ENCODE measurements at places on chromosomes 16 and 17.

- DNase-seq: no peak
Observed at GRCh38 chr17:49699966-49700575, 7.7 kb downstream of the SLC35B1 start.

- no peak for DNase-seq
Observed at GRCh38 chr16:85563515-85564276, 49.4 kb upstream of the GSE1 start.

GRCh38 chr16:48448841-48449481 is 63.7 kb upstream of the SIAH1 start:
- DNase-seq: no peak

DNA sequence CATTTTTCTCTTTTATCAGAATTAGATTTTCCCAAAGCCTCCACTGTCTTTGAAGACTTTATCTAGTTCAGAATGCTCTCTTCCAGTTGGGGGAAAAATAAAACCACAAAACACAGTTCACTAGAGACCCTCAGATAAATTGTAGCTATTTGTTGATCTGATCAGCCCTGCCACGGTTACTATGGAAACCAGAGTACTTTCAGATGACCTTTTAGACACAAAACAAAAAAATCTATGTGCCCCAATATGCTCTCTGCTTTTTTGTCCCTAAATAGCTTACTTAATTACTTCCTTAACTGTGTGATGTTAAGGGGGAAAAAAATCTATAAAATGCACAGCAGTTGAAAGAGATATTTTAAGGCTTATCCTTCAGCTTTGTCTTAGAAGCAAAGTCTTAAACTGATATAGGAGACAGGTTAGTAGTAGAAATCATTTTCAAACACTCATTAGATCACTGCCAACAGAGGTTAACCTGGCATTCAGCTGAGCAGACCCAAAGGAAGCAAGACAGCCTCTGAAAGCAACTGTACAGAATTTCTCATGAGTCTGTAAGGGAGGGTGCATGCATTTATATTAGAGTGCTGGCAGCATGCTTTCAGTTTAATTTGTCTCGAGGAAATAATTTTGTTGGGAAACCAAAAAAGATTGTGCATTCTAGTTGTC is 129.9 kb upstream of the CACNG5 start:
- DNase-seq: no peak

DNA sequence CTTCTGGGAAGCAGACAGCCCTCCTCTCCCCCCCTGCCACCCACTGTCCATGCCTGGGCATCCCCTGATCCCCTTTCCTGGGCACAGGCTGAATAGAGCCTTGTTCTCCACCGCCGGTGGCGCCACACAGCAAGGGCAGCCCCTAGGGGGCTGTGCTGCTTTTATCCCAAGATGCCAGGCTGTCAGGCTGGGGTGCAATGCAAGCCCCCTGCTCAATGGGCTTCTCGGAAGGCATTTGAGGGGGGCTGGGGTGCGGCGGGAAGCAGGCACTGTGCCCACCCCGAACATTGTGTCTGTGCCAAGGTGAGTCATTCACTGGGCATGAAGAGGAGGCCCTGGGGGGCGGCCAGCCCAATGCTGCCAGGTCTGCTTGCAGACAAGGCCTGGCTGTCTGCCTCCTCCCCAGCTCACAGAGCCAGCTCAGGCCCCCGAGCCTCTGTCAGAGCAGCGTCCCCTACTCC is 1.5 kb upstream of the GFAP start:
- DNase-seq: peak; percentile 50

- no peak for DNase-seq
Observed at GRCh38 chr17:56018211-56018610, 135.1 kb upstream of the ANKFN1 start.

DNA sequence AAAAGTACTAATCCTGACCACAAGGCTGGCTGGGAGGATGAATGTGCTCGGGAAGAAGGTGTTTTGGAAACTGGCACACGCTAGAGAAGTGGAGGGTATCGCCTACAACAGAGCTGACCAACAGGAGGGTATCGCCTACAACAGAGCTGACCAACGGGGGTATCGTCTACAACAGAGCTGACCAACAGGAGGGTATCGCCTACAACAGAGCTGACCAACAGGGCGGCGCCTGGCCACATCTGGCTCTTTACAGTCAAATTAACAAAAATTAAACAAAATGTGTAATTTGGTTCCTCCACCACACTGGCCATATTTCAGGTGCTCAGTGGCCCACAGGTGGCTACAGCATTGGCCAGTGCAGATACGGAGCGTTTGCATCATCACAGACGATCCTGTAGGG is 153.5 kb downstream of the CMIP start:
- DNase-seq: no peak

DNA sequence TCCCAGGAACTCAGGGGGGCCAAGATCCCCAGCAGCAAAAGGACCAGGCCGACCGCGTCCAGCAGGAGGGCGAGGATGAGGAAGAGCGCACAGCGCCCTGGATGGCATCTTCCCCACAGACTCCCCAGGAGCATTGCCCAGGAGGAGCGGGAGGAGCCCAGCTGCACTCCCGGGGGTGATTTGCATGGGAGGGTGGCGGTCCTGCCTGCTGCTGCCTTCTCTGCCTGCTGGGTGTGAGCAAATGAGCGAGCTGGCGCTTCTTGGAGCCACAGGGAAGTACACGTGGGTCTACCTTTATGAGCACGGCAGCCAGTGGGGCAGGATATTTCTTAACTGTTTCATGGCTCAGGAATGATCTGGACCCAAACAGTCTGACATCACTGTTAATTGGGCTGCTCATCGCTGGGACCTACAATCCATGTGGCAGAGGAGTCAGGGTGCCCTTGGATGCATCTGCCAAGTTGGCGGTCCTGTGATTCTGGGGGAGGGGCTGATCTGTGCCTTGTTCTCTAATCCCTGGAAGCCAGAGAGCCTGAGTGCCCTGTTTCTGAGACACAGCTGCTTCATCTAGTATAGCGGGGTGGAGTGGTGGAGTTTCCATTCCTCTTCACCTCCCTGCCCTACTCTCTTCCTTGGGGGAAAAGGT is at the start of gene TMEM238L:
TSS of gene TMEM238L (minus strand) at position 270 of the 646 bp plus-strand sequence. CDS start at position 134, 136 bp downstream.
- no peak for DNase-seq

DNA sequence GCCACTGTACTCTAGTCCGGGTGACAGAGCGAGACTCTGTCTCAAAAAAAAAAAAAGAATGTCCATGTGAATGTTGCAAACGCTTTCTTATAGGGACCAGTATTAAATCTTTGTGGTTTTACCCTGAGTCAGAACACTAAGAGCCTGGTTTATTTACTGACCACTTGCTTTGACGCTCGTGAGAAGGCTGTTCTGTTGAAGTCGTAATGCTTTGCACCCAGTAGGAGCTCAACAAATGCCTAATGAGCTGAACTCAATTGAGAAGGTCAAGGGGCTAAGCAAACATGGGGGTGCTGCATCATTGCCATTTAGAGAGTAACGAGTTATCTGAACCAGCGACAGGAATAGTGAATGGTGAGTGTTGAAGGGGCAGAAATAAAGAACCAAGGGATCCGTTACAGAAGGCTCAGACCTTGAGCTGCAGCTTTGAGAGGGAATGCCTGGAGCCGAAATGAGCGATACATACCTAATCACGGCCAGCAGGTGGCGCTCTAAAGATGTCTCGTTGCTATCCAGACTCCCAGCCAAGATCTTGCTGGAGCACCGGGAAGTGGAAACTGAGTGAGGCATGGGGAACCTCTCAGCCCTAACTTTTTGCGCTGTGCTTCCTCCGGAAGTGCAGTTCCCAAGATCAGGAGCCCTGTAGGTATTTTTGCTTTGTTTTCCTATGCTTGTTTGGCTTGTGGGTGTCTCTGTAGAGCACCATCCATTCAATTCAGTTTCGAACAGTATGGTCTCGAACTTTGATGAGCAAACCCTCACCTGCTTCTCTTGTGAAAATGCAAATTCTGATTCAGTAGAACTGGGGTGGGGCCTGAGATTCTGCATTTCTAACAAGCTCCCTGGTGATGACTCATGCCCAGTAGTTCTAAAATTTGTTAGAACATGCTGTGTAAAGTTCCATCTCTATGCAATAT is 12.6 kb upstream of the RNF222 start:
- DNase-seq: peak; percentile 95

GRCh38 chr16:87560428-87561199 is 41.7 kb upstream of the JPH3 start:
- DNase-seq: peak; percentile 73

DNA sequence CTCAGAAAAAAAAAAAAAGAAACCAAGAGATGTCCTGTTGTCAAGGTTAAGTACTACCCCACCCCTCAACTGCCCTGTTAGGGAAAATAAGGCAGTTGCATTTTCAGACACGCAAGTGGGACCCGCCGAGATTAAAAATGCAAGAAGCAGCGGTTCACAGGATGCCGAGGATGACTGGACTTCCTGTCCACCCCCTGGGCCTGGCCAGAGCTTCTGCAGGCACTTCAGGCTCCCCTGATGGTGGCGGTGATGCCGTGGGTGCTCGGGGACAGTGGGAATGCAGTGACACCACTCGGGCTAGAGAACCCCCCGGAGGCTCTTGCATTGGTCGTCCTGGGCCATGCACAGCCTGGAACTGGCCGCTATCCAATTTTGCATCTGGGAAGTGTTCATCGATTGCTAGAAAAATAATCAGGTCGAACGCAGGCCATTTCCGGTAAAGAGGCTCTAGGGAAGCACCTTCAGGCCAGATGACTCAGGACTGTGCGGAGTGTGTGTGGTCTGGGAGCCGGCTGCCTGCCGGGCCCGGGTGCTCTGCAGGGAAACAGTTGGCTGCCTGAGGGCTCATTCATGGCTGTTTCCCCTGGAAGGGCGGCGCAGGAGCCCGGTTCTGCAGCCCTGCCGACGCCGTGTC is 13.4 kb upstream of the CRISPLD2 start:
- DNase-seq: peak; percentile 93

DNA sequence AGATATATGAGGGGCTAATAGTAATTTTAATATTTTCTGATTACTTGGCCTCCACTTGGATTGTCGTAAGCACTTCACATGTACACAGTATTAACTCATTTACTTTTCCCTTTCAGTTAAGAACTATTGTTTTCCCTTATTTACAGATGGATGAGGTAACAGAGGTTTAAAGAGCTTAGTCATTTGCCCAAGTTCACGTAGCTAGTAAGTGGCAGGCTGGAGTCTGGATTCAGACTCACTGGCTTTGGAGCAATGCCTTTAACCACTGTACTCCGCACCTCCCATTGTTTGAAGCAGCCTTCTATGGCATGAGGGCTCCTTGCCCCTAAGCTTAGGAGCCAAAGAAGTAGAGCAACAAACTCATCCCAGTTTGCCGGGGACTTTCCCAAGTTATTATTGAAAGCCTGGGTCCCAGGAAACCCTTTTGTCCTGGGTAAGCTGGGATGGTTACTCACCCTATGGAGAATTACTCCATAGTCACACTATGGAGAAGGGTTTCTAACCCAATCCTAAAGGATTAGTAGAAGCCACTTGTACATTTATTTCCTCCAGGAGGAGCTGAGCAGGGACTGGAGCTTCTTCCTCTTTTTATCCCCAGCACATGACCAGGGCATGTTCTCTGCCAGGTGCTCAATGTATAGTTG is 12.3 kb downstream of the FOXL1 start:
- DNase-seq: no peak

- DNase-seq: no peak
Observed at GRCh38 chr16:15847611-15848175, 9.1 kb downstream of the MYH11 start.

GRCh38 chr17:50842506-50843149 is 7.2 kb downstream of the WFIKKN2 start:
- DNase-seq: peak; percentile 54

- peak; percentile 75 for DNase-seq
Observed at GRCh38 chr16:55711959-55712876, 56.4 kb downstream of the SLC6A2 start.

GRCh38 chr16:65201511-65201910 is 79.6 kb upstream of the CDH11 start:
- no peak for DNase-seq

DNA sequence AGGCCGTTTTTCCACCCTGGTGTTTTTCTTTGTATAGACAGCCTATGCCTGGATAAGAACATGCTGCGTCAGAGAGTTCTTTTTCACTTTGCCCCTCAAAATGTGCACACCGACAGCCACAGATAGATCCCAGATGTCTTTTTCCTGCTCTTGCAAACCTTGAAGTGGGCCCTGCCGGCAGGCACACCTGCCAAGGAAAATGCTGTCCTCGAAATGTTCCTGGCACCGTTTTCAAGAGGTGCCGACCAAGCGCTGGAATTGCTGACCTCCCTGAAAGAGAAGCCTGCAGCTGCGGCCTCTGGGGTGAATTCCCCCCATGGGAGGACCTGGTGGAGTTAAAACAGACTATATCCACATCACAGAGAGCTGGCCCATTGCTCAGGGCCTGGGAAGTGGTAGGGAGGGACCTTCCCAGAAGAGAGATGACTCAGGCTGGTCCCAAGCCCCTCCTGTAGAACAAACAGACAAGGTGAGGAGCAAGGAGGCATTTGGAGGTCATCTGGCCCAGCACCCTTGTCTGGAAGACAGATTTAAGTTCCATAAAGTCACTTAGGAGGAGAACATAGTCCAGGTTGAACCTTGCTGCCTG is 668.1 kb downstream of the MAF start:
- peak; percentile 64 for DNase-seq
